Stimulated activated CD4-positive, alpha-beta T cell treated with anti-CD3 and anti-CD28 coated beads, Interleukin-12 subunit alpha, Interleukin-12 subunit beta, amount 100 ng/mL, for 24 hours (primary cell): ENCODE measurements at places on chromosomes 3 and 15.

DNA sequence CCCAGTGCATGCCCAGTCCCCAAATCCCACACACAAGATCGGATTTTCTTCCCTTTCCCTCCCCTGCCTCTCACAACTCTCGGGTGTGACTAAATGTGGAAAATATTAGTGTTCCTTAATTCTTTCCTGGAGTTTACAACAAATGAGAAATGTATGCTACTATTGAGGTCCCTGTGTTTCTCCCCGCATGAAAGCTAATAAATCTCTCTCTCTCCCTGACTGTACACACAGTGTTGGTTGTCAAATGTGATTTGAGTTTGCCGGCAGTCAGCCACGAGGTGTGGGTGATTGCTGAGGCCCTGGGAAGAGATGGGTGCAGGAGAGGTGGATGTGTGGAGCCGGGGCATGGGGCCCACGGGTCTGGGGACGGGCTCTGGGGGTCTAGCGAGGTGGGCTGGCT lies 161.4 kb upstream of the IQSEC1 start:
- no peak for DNase-seq

- DNase-seq: no peak
These were observed 269.1 kb downstream of the RAP2B start for GRCh38 chr3:153431076-153431475.

- peak; percentile 57 for DNase-seq
These were observed 89.0 kb downstream of the IQSEC1 start for GRCh38 chr3:12984023-12984823.

- no peak for DNase-seq
These were observed 271.0 kb upstream of the ROBO2 start for GRCh38 chr3:76768912-76769311.

GRCh38 chr3:43417133-43417532 lies 130.8 kb downstream of the SNRK start:
- no peak for DNase-seq

- no peak for DNase-seq
These were observed 4.9 kb upstream of the TP63 start for GRCh38 chr3:189626286-189626685.

DNA sequence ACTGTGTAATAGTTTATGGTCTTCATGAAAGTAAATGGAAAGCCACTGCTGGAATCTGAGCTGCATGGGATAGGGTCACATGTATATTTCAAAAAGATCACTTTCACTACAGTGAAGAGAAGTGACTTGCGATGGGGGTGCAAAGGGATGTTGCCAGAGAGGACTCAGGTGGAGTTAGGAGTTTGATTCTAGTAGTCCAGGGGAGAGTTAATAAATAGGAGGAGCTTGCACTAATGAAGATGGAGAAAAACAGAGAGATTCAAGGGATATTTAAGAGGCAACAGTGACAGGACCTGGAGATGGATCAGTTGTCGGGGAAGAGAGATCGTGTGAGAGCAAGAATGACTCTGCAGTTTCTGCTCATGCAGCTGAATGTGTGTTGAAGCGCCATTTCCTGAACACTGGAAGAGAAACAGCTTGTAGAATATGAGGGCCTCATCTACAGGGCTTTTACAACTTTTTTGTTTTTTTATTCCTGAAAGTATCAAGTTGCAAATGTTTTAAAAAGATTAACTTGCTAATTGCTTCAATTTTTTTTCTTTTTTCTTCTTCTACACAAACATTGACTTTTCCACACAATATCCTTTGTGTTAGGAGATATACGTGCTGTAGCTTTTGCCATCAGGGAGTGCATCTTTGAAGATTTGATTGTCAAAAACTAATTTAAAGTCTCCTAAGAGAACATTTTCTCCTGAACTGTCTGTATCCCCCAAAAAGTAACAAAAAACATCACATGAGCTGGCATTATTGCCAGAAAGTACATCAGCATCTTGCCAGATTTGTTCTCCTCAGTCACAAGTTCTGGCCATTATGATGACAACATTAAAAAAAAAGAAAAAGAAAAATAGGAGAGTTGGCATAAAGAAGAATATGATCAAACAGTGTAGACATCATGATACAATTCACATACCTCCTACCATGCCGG lies 37.5 kb downstream of the SETMAR start:
- no peak for DNase-seq

DNA sequence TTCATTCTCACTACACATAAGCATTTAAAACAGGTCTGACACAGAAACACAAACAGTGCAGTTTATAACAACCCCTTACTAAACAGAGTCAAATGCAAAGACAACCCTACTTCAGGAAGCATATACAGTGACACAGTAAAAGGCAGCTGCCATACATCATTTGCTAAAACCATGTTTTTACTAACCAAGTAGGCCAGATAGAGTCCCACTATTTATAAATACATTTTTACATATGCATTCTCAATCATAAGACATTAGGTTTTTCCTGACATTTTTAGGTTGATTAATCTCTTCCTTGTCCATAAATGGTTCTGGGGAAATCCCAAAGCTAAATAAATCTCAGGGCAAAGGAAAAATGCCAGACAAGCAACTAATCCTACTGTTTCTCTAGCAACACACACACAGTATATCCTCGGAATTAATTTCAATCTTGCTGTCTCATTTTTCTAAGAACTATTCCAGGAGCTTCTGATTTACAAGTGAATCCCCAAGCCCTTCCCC lies 39.0 kb downstream of the CHAC1 start:
- DNase-seq: no peak

- no peak for DNase-seq
These were observed 46.8 kb downstream of the PCCB start for GRCh38 chr3:136296960-136297359.

DNA sequence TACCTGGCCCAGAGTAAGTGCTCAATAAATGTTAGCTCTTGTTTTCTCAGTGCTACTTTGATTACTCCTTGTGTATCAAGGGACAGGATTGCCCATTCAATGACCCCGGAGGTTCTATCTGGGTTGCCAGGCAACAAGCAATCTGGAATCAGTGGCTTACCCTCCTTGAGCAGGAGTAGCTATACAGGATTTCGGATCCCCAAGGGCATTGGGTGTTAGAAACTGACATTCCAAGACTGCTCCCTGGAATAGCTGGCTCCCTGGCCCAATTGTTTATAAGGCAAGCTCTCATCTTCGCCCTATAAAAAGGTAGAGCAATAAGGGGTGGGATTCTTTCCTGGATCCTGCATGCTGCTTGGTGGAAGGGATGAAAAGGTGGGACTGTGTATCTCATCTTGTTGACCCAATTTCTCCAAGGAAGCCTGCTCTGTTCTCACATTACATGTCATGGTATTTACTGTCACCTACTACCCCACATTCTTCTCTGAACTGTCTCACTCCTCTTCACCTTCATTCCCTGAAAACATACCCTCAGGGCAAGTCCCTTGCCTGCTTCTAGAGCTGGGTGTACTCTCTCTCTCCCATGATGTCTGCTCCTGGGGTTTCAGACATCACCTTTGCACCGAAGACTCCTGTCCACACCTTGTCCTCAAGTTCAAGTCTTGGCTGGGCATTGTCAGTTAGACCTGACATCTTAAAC lies 26.4 kb upstream of the SCN10A start:
- no peak for DNase-seq

- no peak for DNase-seq
These were observed 1.6 kb upstream of the WDR82 start for GRCh38 chr3:52280050-52280461.

GRCh38 chr15:96540283-96540682 lies 209.8 kb downstream of the NR2F2 start:
- no peak for DNase-seq

- DNase-seq: no peak
These were observed 118.7 kb downstream of the RPL22L1 start for GRCh38 chr3:170751083-170751898.

DNA sequence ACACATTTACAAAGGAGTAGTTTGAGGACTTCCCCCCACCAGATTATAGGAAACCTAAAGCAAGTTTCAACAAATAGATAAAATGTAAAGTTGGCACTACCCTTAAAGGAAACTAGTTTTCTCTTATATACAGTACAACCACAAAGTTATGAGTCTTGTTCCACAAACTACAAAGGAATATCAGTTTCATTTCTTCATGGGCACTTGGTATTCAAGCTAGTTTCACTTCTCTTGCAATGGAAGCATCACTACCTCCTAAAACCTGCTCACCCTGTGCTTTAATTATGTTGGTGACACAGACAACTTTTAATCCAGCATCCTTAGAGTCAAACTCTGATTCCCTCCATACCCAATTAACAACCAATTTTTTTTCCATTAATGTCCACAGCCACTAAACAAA lies 707.0 kb downstream of the ROBO2 start:
- DNase-seq: no peak

- no peak for DNase-seq
These were observed 426.2 kb upstream of the PPP2R3A start for GRCh38 chr3:135539351-135539750.

DNA sequence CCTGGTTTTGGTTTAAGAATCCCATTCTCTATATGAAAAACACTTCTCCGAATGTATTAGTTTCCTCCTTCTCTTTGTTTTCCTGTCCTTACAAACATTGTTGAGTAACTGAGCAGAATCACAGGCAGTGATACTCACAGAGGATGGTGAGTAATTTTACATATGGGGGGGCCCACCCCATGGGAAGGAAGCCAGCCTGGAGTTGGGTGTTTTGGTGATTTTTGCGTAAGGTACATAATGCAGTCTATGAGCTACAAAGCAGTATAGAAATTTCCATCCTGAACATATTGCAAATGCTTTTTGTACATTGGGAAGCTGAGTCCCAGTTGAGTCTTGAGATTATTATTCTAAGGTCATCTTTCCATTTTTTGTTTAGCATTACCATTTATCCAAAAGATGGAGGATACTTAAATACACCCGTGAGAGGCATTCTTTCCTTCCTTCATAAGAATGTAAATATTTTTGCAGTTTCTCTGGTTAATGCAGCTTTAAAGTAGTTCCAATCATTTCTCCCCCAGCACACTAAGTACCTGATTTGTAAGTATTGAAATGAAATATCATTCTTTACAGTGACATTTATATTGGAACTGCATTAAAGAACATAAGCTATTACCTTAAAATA lies 476.8 kb downstream of the AGBL1 start:
- no peak for DNase-seq

DNA sequence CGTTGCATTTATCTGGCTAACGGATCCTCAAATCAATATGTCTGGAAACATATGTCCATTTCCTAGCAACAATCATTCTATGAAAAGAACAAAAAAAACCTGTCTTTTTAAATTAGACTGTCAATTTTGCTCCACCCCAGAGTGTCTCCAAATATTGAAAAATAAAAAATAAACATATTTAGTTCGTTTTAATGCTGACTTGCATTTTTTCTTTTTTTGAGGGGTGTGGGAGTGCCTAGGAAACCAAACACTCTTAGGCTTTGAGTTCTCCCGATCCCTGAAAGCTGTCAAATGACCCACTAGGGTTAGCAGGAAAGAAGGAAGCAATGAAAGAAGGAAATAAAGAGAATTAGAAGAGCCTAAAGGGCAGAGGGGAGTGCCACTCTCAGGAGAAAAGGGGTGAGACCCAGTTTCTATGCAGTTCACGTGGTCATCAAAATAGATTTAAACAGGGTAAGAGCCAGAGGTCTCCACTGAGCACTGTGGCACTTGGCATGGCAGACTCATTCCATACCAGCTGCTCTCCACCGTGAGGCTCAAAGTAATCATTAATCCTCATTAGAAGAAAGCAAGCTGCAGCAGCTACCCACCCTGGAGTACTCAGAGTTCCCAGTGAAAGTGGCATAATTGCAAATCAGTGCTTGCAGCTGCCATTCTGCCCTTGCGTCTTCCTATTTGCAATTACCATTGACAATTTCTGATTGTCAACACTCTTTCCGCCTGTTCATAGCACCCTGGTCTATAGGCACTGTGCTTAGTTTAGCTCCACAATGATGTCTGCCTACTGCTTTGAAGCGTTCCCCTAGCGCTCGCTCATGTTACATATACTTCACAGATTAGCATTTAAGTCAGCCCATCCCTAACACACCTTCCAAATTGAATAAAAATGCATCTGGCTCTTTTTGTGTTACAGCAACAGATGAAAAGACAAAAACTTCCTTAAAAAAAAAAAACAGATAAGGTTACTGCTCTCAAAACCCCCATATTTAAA lies 32.3 kb downstream of the PDZRN3 start:
- DNase-seq: no peak

DNA sequence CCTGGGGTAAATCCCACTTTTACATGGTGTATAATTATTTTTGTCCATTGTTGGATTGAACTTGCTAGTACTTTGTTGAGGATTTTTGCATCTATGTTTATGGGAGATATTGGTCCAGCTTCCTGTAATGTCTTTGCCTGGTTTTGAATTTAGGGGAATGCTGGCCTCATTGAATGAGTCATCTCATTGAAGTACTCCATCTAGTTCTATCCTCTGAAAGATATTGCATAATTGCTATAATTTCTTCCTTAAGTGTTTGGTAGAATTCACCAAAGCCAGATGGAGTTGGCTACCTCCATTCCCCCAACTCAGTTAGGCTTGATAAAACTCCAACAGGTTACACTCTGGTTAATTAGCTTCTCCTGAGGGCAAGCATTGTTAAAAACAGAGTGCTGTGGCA lies 237.4 kb upstream of the TGFBR2 start:
- no peak for DNase-seq

- DNase-seq: no peak
These were observed 90.7 kb downstream of the TBL1XR1 start for GRCh38 chr3:177106594-177106993.

- DNase-seq: no peak
These were observed 39.8 kb downstream of the ARHGAP31 start for GRCh38 chr3:119333773-119334509.

DNA sequence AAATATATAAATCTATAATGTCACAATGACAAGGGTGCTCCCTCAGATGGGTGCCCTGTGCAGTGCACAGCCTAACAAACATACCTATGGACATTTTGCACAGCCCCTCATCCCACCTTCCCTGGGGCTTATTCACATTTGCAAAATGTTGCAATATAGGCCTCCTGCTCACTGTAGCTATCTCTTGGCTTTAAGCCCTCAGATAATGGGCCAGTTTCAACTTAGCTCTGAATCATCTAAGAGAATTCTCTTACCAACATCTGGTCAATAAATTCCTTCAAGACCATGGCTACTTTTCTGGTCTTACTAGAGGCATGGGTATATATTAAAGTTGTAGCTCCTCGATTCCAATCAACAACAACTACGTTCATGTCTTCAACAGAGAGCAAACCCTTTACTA lies 17.9 kb downstream of the LIPH start:
- no peak for DNase-seq

GRCh38 chr3:132785292-132785691 lies 63.1 kb upstream of the NPHP3 start:
- DNase-seq: no peak

GRCh38 chr3:3192286-3192675 lies 12.8 kb upstream of the CRBN start:
- DNase-seq: no peak

- DNase-seq: no peak
These were observed 86.1 kb downstream of the GALK2 start for GRCh38 chr15:49255966-49256759.
